GM19239 (cell line): ENCODE measurements at places on chromosomes 13 and 19.
A peak's percentile ranks its signal among the peaks of the same experiment; 100 is the strongest.

DNA sequence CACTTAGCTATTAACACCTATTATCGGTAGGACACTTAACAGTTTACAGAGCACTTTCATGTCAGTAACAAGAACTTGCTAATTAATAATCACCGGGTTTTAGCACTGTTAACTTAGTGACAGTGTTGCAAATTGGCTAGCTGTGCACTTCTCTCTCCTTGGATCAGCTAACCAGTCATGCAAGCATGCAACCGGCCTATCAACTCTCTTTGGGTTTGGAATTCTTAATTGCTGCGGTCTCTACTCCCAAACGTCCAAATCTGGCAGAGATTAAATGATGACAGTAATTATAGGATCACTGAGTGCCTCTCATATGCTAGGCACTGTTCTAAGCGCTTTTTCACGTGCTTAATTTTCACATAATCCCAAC is 1.2 kb downstream of the EPS15L1 start:
- DNase-seq: no peak

DNA sequence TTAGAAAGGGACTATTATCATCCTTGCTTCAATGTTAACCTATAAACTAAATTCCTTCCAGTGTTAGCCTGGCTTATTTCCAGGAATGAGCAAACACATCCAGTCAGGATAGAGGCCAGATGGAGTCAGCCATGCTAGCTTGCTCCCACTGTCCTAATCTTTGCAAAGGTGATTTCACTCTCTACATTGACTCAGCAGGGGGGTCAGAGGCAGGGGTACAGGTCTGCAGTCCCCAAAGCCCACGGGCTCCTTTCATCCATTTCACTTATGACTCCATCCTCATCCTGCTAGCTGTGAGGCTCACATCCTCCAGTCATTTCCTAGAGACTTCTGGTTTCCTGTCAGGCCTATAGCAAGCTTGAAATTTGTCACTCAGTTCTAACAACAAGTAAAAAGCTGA is 63.4 kb upstream of the CEACAM8 start:
- DNase-seq: no peak

DNA sequence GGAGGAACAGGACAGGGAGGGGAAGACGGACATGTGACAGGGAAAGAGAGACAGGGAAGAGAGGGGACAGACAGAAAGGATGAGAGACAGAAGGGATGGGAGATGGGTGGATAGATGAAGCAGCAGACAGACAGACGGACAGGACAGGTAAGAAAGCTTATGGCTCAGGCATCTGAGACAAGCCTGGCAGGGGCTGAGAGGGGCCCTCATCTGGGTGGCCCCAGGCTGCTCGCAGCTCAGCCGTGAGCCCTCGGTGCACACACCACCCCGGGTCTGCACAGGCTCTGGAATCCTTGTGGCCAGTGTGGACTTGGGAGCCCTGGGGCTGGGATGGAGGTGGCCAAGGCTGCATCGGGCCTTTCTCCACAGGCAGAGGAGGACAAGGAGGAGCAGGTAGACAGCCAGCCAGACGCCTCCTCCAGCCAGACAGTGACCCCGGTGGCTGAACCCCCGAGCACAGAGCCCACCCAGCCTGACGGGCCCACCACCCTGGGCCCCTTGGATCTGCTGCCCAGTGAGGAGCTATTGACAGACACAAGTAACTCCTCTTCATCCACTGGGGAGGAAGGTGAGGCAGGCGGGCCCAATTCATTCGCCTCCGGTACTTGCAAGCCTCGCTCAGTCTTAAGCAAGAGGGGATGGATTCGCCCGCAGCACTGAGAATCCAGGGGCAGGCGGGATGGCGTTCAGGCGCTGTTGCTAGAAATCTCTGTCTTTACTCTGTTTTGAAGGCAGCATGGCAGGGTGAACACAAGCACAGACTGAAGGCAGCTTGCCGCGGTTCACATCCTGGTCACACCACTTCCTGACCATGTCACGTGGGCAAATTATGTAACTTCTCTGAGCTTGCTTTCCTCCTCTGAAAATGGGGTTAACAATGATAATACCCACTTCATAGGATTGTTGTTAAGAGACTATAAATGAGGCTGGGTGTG is 14.0 kb downstream of the GRAMD1A start:
- DNase-seq: no peak

- peak; percentile 34 for DNase-seq
Measured at GRCh38 chr19:18995804-18996241, 37.5 kb downstream of the SUGP2 start.

GRCh38 chr19:2641332-2641698 is 61.2 kb downstream of the GNG7 start:
- no peak for DNase-seq

DNA sequence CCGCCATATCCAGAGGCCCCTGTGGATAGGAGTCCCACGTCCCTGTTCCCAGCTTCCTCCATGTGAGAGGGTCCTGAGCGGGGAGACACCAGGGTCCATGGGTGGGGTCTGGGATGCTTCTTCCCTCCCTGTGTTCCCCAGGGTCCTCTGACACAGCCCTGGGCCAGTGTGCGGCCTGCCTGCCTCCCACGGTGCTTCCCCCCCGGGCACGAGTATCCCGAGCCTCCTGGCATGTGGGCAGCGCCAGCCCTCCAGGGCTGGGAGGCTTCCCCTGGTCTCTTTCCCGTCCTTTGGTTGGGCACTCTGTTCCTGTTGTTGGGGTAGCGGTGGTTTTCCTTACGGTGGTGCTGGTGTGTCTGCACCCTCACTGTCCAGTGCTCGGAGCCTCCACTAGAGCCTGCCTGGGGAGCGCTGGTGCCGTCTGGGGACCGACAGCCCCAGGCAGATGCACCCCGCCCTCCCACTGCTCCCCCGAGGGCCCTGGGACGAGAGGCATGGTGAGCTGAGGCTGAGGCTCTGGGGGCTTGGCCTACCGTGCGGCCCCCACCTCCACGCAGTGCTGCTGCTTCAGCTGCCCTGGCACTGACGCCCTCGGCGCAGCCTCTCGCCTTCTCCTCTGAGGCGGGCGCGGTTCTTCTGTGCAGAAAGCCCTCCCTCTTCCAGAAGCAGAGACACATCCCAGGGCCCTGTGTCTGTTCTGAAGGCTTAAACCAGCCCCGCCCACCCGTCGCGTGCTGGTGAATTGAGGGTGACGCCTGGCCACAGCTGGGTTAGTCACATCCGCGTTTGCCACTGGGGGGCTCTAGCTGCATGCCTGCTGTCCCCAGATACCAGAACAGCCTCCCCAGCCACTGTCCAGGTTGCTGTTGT is 27.9 kb downstream of the PLEKHJ1 start:
- peak; percentile 73 for DNase-seq

- no peak for DNase-seq
Measured at GRCh38 chr13:102333320-102334198, 68.3 kb downstream of the FGF14 start.

GRCh38 chr19:48479686-48480085 is 10.5 kb downstream of the CYTH2 start:
- no peak for DNase-seq
